ENCODE measurements at places on chromosomes 4 and X.

GRCh38 chr4:40243386-40243948, 46.6 kb downstream of the RHOH start:
- DNase-seq, result no peak

DNA sequence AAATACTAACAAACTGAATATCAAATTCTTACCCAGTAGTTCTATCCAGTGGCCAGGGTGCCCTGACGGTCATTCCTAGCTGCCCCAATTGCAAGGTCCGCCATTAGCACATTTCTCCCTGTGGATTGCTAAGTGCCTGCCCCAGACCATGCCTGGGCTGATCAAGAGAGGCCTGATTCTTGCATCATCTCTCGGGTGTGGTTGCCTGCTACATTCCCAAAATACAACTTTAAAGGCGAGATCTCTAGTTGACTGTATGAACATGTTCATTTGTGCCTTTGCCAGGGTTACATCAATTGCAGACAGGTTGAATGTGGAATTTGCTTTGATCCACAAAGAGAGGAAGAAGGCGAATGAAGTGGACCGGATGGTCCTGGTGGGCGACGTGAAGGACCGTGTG, 28.0 kb downstream of the PRPS2 start:
- DNase-seq, result no peak

DNA sequence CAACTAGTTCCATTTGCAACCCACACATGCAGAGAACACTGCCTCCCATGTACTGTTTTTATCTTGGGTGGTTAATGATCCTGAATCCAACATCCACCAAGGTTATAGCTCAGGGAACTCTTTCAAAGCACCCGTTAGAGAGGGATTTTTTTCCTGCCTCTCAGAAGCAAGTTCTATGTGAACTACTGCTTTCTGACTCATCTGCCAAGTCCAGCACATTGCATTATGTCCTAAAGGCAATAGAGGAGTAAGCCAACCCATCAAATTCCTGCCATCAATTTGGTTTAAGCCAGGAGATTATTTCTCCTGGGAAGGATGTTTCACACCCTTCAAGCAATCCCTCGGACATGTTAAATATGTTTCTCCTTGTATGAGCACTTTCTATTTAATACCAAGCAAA, 334.5 kb downstream of the GASK1B start:
- peak; percentile 0 for DNase-seq

- DNase-seq, result no peak
Measured at GRCh38 chr4:107439401-107439800, 280.6 kb downstream of the PAPSS1 start.

DNA sequence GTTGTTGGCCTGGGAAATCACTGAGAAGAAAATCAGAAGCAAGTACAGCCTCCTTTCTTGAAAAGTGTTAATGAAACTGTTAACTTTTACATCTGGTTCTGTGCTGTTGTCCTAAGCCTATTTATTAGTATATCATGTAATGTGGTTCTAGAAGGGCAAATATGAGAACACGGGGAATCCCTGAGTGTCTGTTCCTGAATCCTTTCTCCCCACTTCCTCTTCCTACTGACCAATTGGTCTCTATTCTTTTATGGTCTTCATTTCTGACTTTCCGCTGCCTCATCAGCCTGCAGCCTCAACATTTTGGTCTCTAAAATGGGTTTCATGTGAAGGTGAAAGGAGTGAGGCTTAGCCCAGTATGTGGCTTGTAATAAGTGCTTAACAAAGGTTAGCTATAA, 159.9 kb upstream of the MAMLD1 start:
- no peak for DNase-seq

DNA sequence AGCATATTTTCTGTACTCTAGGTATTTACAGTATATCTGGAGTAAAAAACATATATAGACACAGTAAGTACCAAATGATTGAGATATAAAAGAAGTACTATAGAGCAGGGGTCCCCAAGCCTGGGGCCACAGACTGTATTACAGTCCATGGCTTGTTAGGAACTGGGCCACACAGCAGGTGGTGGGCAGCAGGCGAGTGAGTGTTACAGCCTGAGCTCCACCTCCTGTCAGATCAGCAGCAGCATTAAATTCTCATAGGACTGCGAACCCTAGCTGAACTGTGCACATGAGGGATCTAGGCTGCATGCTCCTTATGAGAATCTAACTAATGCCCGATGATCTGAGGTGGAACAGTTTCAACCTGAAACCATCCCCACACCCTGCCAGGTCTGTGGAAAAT, 300.7 kb downstream of the NR3C2 start:
- DNase-seq, result no peak

GRCh38 chrX:41118156-41118555, 32.9 kb downstream of the USP9X start:
- no peak for DNase-seq

- no peak for DNase-seq
Measured at GRCh38 chr4:188282471-188283232, 143.4 kb downstream of the TRIML1 start.

DNA sequence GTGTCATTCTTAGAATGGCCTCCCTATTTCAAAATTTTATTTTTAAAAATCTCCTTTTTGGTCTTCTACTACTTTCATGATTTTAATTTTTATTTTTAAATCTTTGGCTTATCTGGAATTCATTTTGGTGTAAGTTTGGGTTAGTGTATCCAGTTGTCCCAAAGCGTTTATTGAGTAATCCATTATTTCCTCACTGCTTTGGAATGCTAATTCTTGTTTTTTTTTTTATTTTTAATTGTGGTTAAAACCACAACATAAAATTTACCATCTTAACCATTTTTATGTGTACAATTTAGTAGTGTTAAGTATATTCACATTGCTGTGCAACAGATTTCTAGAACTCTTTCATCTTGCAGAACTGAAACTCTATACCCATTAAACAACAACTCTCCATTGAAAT, 8.7 kb downstream of the CITED1 start:
- DNase-seq, result peak; percentile 44

GRCh38 chr4:57110640-57111511, 691 bp upstream of the IGFBP7 start:
- peak; percentile 57 for DNase-seq

GRCh38 chr4:99961711-99962110, 11.6 kb upstream of the H2AZ1 start:
- no peak for DNase-seq

DNA sequence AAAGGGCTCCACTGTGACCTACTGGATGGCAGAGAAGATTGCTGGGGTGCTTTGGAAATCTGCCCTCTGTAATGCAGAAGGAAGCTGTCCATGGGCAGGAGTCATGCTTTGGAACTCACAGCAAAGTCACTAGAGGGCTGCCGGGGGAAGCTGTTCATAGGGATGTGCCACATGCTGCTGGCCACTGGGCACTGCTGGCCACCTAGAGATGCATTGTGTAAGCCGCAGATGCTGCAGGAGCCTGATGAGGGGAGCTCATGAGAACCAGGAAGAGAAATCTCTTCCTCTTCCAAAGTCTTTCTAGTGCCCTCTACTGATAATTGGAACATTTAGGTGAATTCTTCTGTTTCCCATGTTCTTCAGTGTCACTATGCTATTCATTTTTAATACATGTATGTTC, 31.2 kb upstream of the UXT start:
- DNase-seq, result peak; percentile 27

DNA sequence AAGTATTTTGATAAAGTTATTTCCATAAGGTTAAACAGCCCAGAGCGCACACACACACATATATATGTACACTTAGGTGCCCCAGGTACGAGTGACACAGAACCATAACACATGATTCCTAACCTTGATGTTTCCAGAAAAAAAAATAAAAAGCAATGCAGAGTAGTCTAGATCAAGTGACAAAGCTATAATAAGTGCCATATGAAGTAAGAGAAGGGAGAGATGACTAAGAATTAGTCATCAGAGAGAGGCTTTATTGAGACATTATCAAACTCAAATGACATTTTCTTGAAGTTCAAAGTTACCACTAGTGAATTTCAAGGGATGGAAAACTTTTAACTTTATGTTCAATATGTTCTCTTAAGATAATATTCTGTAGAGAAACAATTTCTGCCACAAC, 215.0 kb downstream of the HTR2C start:
- DNase-seq, result peak; percentile 67

- peak; percentile 37 for DNase-seq
Measured at GRCh38 chrX:45986971-45987370, 558.2 kb downstream of the ZNF674 start.

All from fibroblast of mammary gland (primary cell).